Foreskin keratinocyte (primary cell): ENCODE measurements at places on chromosomes 2 and 18. TPM values are rescaled to one million over a fixed set of nuclear protein-coding genes. Genes with fewer than 3 reads are reported as not detected.
A peak's percentile ranks its signal among the peaks of the same experiment; 100 is the strongest.

DNA sequence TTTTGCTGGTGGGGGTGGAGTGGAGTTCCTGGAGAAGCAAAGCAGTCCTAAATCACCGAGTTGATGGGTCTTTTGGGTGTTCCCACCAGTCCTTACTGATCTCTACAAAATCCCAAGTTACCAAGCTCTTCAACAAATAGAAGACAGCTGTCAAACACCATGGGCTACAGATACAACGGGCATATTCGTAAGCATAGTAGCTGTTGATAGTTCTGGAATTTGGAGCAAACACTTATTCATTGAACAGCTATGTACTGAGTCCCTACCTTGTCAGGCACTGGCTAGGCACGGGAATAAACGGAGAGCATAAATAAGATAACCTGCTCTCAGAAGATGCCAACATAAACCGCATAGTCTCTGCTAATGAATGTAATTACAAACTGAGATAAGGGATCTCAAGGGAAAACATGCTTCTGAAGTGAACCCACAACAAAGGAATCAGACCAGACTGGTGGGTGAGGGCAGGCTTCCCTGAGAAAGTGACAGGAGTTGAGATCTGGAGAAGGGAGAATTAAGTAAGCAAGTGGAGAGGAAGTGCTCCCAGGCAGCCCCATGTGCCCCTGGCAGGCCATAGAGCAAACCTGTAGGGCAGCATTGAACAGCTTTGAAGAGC is 947 bp upstream of the ANKRD44 start:
- DNase-seq, result peak; percentile 37

GRCh38 chr18:6476190-6476589 is 61.5 kb upstream of the L3MBTL4 start:
- DNase-seq, result no peak

- no peak for DNase-seq
These were observed 53.0 kb upstream of the FOSL2 start for GRCh38 chr2:28339516-28340175.

DNA sequence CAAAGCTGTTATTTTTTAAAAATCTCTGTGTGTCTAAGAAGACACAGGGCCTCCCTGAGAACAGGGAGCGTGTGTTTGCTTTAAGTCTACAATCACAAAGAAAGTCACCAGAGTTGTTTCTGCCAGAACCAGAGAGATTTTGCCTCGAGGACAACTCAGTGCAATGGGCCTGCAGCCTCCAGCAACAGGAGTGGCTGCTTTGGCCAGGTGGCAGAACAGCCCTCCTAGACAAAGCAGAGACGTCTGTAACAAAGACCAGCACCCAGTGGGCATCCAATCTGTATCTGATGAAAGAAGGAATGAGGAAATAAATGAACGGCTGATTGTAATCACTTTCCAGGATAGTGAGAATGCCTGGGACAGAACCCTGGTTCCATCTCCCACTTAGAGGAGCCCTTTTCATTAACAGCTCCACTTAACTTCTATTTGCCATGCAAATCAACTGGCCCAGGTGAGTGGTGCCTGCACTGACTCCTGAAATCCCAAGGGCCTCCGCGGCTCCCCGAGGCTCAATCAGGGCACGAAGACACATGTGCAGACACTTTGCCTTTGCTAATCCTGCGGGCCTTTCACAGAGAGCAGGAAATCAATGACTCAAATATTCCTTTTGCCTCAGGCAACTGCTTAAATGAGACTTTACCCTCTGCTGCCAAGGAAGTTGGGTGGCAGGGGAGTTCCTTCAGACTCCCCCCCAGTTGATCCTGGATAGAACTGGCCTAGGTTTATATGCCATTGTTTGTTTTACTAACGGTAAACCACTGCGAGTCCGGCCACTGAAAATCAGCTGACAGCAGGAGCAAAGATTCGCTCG is 146.5 kb downstream of the CABLES1 start:
- DNase-seq, result peak; percentile 85

- DNase-seq, result no peak
These were observed 439.4 kb upstream of the CDH19 start for GRCh38 chr18:67043276-67043675.

The CD8B gene
- polyA plus RNA-seq, result not detected in 2 replicates

The DNAJC5G gene
- polyA plus RNA-seq, result not detected in 2 replicates

The NOL4 gene
- not detected in 2 replicates for polyA plus RNA-seq

The CCDC148 gene
- 0.25 and 0.30 TPM in 2 replicates for polyA plus RNA-seq

The RPRM gene
- not detected in 2 replicates for polyA plus RNA-seq
